ENCODE measurements at places on chromosomes 12 and 14. TPM values are rescaled to one million over a fixed set of nuclear protein-coding genes. Genes with fewer than 3 reads are reported as not detected.
A peak's percentile ranks its signal among the peaks of the same experiment; 100 is the strongest.

Gene C12orf56
- total RNA-seq = not detected

Gene MIPOL1
- 5.3 TPM for total RNA-seq

Gene CLEC14A
- 40.2 TPM for total RNA-seq

Gene TESPA1
- 2.9 TPM for total RNA-seq

Gene HOXC9
- total RNA-seq = not detected

Gene PTGES3
- 120 TPM for total RNA-seq

Gene DACT1
- total RNA-seq = 2.8 TPM

Gene TAMALIN
- 30.9 TPM for total RNA-seq

Gene CPNE6
- total RNA-seq = not detected

Gene SLC7A8
- 8.8 TPM for total RNA-seq

Gene SERPINA10
- not detected for total RNA-seq

Gene LBHD2
- total RNA-seq = not detected

Gene SPX
- total RNA-seq = 20.0 TPM

Gene HOXC4
- total RNA-seq = not detected

Gene TBX5
- 33.6 TPM for total RNA-seq

DNA sequence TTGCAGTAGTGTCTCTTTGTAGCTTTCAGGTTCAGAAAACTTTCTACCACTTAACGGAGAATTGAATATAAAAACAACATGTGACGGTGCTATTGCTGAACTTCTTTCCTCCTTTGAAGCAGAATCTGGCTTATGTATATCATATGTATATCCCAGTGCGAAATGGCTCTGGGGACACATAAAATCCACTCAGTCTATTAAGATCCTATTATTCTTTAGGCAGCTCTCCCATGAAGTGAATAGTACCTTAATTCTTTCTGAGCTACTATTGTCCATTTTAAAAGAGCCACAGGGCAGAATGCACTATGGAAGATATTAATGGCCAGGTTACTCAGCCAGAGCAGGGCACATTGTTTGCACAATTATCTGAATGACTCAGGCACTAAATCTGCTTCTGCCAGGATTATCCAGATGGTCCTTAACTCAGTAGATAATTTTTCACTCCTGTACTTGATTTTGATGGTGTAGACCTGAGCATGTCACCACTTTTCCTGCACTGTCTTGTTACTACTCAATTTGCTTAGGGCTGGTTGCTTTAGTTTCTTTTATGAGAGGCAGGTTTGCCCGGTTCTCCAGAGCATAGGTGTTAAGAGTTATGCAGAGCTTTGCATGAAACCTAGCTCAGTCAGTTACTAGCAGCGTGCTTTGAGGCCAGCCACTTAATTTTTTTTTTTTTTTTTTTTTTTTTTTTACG lies 5.5 kb downstream of the CNTN1 start:
- no peak for DNase-seq

GRCh38 chr12:54654926-54655325 lies 6.8 kb upstream of the DCD start:
- no peak for DNase-seq

GRCh38 chr12:48925304-48926011 lies at the start of gene FKBP11:
TSS of gene FKBP11 (minus strand) at chr12:48925492. CDS start at chr12:48925428, 64 bp downstream.
- peak; percentile 66 for DNase-seq

DNA sequence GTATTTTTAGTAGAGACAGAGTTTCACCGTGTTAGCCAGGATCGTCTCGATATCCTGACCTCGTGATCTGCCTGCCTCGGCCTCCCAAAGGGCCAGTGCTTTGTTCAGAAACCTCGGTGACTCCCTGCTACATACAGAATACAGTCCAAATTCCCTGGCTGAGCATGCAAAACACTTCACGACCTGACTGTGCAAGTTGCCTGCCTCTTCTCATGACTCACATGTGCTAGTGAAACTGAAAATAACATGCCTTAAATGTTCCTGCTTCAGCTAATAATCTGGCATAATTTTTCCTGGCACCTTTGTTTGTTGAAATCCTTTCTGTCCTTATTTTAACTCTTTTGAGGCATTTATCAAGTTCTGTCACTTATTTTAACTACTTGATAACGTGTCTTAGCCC lies 8.2 kb downstream of the DMAC2L start:
- no peak for DNase-seq

DNA sequence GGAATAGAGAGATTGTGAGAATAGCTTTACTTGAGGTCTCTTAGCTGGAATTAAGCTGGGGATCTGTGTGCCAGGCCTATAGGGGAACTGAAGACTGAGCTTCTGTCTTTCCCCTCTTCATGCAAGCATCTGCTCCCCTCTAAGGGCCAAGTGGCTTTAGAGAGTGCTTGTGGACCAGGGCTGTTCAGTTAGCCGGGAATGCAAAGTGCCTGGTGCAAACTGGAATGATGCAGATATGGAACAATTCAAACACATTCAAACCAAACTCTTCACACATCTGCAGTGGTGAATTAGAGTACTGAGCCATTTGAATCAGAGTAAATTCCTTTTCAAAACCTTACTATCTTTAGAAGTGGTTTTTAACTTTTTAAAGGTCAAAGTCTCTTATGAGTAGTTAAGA lies 99.0 kb downstream of the LIN7A start:
- DNase-seq = no peak

DNA sequence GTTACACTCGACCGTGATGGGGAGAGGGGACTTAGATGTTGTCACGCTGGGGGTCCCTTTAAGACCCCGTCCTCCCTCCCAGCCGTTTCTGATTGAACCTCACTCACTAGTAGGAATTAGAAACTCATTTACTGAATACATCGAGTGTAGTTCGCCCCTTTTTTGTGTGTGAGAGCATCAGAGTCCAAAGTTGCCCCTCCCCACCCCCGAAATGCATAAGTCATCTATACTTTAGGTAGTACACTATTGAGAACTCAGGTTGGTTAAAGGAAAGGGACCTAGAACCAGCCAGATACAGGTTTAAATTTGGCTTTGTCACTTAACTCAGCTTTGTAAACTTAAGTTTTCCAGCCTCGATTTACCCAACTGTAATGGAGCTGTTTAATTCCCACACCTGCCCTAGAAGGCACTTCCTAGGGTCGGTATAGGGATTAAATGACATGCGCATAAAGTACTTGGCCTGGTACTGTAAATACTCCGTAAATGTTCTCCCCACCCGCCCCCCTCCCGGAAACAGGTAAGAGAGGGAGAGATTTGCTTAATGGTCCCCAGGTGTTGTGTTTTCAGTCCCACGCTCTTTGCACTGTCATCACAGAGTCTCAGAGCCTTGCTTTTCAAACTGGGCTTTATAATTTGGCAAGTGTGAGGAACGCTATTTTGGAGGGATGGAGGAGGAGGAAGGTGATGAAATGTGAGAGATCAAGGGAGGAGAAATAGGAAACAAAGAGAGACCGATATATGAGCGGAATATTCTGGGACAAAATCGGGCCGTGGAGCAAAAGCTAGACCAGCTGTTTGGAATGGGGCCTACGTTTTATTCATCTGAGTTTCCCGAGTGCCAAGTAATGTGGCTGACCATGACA lies 897 bp downstream of the SUDS3 start:
- DNase-seq = no peak

- no peak for DNase-seq
Measured at GRCh38 chr12:15772405-15773018, 16.7 kb downstream of the EPS8 start.

DNA sequence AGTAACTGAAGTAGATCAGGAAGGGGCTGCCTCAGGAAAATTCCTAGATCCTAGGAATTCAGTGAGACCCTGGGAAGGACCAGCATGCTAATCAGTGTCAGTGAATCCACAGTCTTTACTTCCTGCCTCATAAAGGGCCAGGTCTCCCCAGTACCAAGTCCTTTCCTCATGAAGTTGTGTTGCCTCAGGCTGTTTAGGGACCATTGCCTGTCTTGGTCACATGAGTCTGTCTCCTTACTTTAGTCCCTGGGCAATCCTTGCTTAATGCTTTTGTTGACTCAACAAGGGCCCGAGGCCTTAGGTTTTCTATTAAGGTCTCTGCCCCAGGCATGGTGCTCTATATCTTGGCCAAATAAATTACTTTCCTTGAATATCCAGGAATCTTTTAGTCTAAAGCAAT lies 16.1 kb upstream of the ATF1 start:
- no peak for DNase-seq

DNA sequence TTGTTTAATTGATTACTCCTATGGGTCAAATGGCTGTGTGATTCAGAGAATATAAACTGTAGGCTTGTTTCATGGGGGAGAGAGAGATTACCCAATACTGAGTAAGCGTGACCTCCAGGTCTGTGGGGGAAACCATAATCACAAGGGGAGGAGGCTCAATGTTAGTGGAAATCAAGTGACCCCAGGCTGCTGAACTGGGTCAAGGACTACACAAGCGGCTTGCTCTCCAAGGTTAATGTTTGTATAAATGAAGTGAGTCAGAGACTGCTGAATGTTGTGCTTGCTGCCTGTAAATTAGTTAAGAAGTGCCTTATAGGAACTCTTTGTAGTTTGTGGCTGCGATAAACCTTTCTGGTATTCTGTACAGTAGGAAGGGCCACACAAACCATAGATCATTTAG lies 479.7 kb downstream of the AACS start:
- DNase-seq = no peak

- DNase-seq = no peak
Measured at GRCh38 chr12:70788774-70789173, 131.8 kb downstream of the PTPRR start.

- DNase-seq = peak; percentile 88
Measured at GRCh38 chr14:93994919-93995682, 2.0 kb upstream of the CCDC197 start.

- DNase-seq = no peak
Measured at GRCh38 chr12:52086366-52086765, 6.9 kb downstream of the SMIM41 start.

DNA sequence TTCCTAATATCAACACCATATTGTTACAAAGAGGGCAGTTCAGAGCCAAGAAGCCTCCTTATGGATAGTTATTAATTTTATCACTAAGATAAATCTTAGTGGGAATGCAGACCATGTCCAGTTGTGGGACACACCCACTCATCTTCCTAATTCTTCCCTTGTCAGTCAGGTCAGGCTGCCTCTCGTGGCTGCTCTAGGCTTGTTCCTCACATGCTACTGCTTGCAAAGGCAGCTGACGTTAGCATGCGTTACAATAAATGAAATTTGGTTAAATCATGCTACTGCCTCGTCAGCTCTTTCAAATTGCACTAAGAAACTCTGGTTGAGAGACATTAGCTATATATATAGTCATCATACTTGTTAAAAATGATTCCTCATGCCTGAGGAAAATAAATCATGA lies 108.4 kb downstream of the CAND1 start:
- no peak for DNase-seq

DNA sequence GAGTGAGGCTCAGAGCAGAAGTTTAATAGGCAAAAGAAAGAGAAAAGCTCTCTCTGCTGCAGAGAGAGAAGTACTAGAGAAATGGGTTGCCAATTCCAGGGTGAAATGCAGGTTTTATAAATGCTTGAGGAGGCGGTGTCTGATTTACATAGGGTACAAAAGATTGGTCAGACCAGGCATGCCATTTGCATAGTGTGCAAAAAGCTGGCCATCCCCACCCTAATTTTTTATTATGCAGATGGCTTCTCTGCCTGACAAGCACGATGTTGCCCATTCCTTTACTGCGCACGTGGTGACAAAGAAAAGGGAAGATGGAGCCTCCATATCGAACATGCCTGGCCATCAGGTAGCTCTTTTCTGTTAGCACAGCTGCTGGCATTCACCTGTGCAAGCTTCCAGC lies 209.3 kb upstream of the PPFIA2 start:
- no peak for DNase-seq

DNA sequence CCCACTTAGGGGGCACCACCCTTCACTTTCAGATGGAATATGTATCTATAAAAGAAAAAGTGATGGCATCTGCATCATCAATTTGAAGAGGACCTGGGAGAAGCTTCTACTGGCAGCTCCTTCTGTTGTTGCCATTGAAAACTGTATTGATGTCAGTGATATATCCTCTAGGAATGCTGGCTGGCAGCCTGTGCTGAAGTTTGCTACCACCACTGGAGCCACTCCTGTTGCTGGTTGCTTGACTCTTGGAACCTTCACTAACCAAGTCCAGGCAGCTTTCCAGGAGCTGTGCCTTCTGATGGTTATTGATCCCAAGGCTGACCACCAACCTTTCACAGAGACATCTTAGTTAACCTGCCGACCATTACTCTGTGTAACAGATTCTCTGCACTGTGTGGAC lies 44.7 kb downstream of the RIMKLB start:
- no peak for DNase-seq

DNA sequence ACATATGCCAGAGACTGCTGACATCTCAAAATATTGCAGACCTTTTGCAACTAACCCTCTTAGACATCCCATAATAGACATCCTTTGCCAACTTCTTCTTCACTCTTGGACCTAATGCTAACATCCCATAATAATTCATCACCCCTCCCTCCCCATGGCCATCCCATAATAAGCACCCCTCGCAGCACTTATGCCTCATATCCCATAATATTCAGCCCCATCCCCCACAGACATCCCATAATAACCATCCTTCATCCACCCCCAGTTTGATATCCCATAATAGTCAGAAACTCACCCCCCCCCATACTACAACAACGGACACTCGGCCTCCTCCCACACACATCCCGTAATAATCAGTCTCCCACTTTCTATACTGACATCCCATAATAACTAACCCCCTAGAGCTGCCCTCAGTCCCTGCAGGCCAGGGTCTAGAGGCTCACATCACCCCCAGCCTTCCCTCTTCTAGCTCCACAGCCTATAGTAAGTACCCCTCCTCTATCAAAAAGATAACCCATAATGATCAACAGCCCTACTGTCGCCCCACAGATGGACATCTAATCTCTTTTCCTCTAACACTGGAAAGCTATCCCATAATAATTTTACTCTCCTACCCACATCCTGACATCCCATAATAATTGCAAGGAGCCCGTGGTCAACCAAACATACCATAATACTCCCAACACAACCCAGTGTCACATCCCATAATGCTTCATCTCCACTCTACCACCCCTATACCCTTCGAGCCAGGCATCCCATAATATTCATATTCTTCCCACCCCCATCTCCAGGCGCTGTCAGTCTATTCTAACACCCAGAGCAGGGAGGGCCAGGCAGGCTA lies 792 bp upstream of the CHD4 start:
- DNase-seq = peak; percentile 68

GRCh38 chr12:105033851-105034250 lies 47.7 kb downstream of the NOPCHAP1 start:
- no peak for DNase-seq

- DNase-seq = no peak
Measured at GRCh38 chr14:34642595-34642994, 12.6 kb upstream of the SNX6 start.

- DNase-seq = no peak
Measured at GRCh38 chr12:44098786-44099185, 262.9 kb downstream of the TMEM117 start.

- no peak for DNase-seq
Measured at GRCh38 chr12:75444429-75445136, 36.0 kb upstream of the GLIPR1 start.

DNA sequence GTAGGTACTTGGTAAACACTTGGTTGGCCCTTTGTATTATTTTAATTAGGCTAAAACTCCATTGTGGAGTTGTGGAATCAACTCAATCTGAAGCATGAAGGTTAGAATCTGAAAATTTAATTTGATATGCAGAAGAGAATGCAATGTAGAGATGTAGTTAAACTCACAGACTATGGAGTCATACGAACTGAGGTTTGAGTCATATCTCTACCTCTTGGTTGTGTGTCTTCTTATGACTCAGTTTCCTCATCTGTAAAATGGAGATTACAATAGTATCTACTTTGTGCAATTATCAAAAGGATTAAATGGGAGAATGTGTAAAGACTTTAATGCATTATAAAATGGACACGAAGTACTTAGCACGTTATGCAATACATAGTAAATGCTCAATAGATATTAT lies 146.0 kb upstream of the IFNG-AS1 start:
- DNase-seq = no peak

GRCh38 chr14:105315211-105315721 lies 718 bp downstream of the PACS2 start:
- no peak for DNase-seq

GRCh38 chr14:39265806-39266524 lies 32.2 kb downstream of the MIA2 start:
- DNase-seq = peak; percentile 67

All from heart left ventricle (tissue), 16 donors.